ENCODE measurements at places on chromosomes 2 and 18.

DNA sequence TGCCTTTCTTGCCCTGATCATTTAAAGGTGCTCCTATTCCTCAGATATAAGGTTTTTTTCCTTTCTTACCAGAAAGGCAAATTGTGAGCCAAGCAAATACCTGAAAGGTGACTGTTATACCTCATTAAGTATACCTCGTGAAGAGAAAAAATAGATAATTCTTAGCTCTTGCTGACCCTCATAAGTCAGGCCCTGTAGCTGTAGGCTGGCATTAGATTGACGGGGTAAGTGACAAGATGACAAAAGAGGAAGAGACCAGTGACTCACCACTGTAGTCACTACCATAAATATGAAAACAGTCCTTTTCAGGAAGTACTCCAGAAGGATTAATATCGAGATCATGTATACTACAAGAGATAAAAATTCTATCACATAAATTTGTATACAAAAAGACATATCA is 104.6 kb downstream of the PTPN4 start:
- DNase-seq = no peak

DNA sequence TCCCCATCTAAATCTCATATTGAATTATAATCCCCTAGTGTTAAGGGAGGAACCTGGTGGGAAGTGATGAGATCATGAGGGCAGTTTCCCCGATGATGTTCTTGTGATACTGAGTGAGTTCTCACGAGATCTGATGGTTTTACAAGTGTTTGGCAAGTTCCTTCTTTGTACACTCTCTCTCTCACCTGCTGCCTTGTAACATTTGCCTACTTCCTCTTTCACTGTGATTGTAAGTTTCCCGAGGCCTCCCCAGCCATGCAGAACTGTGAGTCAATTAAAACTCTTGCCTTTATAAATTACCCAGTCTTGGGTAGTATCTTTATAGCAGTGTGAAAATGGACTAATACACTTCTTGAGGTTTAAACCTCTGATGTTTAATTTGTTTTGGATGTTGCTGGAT is 177.5 kb downstream of the CD8B2 start:
- no peak for DNase-seq

- DNase-seq = no peak
Measured at GRCh38 chr18:48085781-48086487, 155.5 kb upstream of the SMAD2 start.

DNA sequence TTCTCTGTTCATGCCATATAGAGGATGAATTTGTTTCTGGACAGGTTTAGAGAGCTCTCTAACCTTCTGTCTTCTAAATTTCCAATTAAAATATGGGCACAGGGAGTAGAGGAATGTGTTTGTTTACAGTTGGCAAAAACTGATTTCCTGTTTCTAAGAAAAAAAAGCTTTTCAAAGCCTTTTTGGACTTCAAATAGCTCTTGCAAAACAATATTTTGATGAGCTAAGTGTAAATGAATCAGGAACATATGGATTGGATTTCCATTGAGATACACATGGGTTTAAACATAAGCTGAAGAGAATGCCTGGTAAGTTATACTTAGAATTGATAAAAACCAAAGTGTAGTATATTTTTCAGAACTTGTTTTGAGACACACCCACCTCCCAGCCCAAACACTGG is 677.5 kb downstream of the NYAP2 start:
- no peak for DNase-seq

- DNase-seq = no peak
Measured at GRCh38 chr2:238458651-238459050, 31.9 kb downstream of the ASB1 start.

GRCh38 chr2:182210669-182211068 is 216.2 kb downstream of the PDE1A start:
- no peak for DNase-seq

DNA sequence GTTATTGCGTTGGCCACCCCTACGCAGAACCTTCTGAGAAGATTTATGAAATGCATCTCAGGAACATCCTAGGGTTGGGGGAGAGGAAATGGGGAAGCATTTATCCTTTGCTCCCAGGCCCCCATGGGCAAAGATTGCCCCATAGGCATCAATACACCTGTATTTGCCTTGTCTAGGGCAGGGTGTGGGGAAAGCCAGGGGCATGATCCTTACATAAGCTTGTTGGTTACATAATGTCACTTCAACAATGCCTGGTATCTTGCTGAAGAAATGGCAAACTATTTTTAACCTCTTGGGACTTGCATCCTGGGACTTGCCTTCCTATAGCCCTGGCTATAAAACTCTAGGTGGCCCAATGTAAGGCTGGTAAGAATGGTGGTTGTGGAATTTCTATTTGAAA is 53.9 kb upstream of the SPRED2 start:
- DNase-seq = no peak

- no peak for DNase-seq
Measured at GRCh38 chr18:77098538-77099174, 33.9 kb downstream of the MBP start.

- no peak for DNase-seq
Measured at GRCh38 chr2:28640260-28640907, 111.2 kb upstream of the PPP1CB start.

DNA sequence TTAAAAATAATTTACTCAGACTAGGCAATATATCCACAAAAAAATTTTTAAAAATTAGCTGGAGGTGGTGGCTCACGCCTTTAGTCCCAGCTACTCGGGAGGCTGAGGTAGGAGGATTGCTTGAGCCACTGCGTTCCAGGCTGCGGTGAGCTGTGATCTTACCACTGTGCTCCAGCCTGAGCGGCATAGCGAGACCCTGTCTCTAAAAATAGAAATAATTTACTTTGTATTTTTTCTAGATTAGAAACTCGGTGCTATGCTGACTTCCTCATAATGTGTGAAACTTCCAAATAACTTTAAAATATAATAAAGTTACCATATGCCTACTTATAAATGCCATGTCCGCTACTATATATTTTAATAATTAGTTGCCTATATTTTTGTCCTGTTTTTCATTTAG is 6.7 kb downstream of the PPIG start:
- no peak for DNase-seq

- no peak for DNase-seq
Measured at GRCh38 chr2:218873359-218874194, 7.1 kb upstream of the WNT10A start.

- no peak for DNase-seq
Measured at GRCh38 chr2:150001788-150002187, 414.2 kb upstream of the MMADHC start.

- no peak for DNase-seq
Measured at GRCh38 chr18:4450065-4450658, 4.9 kb downstream of the DLGAP1 start.

DNA sequence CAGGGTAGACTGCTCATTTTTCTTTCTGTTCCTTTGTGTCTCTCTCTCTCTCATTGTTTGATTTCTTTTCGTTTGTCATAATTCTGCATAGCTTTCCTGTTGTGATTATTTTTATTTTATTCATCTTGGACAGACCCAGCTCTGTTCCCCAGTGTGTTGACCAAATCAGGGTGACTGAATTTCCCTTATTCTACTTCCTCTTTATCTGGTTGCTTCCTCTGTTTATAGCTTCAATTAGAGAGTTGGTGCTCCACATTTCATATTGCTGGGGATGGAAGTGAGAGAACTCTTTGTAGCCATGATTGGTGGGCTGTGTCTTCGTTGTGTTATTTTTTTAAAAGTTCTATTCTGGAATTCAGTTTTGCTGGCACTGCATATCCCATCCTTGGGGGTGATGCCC is 19.1 kb downstream of the PROKR1 start:
- no peak for DNase-seq

GRCh38 chr2:195017890-195018289 is 639.1 kb upstream of the SLC39A10 start:
- no peak for DNase-seq

GRCh38 chr2:1731963-1732768 is 12.1 kb downstream of the PXDN start:
- DNase-seq = no peak

- peak; percentile 11 for DNase-seq
Measured at GRCh38 chr2:584863-585823, 92.1 kb downstream of the TMEM18 start.

- peak; percentile 29 for DNase-seq
Measured at GRCh38 chr18:79519751-79520477, 124.2 kb downstream of the NFATC1 start.

GRCh38 chr2:160064916-160065315 is 2.5 kb upstream of the PLA2R1 start:
- DNase-seq = no peak

DNA sequence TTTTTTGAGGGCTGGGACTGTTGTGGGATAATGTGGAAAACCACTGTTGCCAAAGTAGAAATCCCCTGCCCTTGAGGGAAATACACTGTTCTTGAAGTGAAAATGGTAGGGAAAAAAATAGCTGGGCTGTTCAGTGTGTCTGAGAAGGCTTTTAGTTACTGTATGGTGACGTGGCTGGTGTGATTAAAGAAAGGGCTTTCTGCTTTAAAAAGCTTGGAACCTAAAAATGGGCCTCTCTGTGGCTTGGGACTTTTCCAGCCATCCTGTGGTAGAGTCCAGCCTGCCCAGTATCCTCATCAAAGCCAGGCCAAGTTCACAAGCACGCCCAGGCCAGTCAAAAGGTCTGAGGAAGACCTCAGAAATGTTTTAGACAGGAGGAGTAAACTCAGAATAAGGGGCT is 6.8 kb downstream of the MGAT5 start:
- DNase-seq = no peak

DNA sequence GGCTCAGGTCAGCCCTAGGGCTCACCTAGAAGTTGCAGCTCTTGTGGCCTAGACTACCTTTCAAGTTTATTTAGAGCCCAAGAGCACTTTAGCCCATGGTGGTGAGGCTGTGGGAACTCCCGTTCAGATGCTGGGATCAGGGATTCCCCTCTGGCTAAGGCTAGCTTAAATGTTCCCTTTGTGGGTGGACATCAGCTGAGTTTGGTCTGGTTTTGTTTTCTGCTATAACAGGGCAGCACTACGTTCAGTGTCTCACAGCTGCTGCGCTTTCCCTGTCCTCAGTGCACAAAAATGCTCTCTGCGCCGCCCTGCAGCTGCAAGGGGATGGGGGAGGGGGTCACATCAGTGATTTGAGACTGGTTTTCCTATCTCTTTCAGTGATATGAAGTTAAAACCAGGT is 170.5 kb upstream of the KCNJ3 start:
- DNase-seq = no peak

DNA sequence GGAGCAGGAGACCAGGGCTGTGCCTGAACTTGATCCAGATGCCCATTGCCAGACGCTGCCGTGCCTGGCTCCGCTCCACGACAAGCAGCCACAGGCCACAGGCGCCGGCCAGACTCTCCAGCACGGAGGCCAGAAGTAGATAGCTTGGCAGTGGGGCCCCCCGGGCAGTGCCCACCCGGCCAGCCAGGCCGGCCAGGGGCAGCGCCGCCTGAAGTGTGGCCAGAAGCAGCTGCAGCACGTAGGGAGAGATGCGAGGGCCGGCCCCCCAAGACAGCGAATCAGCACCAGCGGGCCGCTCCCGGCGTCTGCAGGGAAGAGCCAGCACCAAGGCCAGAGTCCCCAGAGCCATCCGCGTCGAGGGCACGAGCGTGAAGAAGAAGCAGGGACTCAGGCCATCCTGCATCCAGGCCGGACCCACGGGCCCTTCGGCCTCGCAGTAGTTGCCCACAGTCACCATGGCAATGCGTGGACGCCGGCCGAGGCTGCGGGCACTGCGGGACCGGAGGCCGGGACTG is 484 bp downstream of the ABCB6 start:
- no peak for DNase-seq

DNA sequence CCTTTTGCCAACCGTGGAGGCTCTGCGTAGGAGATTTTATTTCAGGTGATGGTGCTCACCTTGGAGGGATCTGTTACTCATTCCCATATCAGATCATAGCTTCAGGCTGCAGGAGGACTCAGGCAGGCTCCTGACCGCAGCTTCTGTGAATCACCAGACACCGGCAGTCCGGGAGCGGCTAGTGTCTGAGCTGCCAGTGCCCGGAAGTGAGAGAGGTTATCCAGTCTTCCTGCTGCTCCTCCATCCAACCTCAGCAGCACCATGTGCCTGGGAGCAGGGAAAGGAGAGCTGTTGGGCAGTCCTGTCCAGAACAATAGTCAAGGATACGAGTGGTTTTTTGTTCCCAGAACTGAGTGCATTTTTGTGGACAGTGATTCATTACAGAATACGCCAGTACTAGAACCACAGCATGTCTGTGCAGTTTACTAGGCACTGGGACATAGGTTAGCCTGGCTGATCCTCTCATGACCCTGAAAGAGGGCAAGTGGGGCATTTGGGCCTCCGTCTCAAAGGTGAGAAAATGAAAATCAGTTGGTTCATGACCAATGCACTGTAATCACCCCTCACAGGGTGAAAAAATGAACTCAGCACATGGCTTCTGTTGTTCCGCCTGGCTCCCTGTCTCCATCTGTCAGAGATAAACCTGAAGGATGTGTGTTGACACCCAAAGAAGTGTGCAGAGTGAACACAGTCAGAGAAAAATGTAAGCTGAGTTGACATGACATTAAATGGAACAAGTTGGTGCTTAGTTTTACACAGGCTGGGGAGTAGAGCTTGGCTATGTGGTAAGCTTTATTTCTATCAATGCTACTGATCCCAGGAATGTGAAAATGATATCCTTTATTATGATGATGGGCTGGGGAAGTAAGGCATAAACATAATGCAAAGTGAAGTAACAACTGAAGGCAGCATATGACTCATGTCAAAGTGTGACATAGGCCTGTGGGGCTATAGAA is 12.2 kb downstream of the FHOD3 start:
- no peak for DNase-seq

- no peak for DNase-seq
Measured at GRCh38 chr2:216491793-216492596, 6.6 kb upstream of the RPL37A start.

DNA sequence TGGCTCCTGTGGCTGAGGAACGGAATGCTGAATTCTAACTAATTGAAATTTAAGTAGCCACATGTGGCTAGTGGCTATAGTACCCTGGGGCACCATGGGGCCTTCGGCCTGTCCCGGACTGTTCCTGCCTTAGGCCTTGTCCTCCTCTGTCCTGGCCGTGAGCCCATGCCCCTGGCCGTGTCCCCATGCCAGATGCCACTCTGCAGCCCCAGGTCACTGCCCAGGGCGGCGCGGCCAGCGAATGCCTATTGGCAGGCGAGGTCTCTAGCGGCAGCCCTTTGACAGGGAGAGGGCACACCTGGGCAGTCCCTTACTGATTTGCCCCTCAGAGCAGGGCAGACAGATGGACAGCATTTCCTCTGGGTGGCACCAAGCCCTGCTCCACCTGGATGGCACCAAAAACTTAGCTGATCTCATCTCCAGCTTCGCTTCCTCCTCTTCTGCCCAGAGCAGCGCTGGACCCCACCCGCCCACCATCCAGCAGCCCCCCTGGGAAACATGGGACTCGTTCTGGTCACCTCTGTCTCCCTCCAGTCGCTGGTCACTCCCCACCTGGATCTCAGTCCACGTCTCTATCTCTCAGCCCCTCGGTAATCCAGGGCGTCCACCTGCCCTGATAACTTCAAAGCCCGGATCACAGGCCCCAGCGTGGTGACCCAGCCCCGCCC is 1.1 kb upstream of the DGKD start:
- no peak for DNase-seq

GRCh38 chr2:233367586-233367985 is 13.3 kb downstream of the DGKD start:
- no peak for DNase-seq

DNA sequence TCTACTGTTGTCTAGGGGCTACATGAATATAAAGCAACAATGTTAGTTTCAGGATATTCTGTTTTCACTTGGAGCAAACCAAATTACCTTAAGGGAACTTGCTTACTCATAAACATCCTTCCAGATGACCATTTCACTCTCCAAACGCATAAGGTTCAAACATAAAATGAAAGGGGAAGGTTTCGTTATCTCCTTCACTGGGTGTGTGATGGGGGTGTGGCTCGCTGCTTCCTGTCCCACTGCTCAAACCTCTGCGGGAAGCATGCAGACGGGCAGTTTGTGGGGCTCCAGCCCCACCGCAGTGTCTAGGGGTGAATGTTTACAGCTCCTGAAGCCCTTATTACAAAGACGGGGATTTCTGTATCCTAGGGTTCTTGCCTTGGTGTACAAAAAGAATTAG is 1310.9 kb upstream of the TMEFF2 start:
- DNase-seq = no peak

Measured in effector memory CD4-positive, alpha-beta T cell (primary cell).